ENCODE measurements at places on chromosomes 16 and 17.

DNA sequence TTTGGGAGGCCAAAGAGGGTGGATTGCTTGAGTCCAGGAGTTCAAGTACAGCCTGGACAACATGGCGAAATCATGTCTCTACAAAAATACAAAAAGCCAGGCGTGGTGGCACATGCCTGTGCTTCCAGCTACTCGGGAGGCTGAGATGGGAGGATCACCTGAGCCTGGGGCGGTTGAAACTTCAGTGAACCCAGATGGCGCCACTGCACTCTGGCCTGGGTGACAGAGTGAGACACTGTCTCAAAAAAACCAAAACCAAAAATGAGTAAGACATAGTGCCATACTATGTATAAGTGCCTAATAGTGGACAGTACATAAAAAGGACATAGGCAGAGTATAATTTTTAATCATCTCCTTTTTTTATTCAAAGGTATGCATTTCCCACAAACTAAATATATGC, 4.0 kb downstream of the CTC1 start:
- H3K36me3 ChIP-seq = peaks cover 28% of the 10 kb centered on the region
- H3K4me1 ChIP-seq = no peaks in the 10 kb centered on the region
- H3K4me3 ChIP-seq = no peak overlapping the region
- H3K27me3 ChIP-seq = no peaks in the 10 kb centered on the region
- DNase-seq = no peak

DNA sequence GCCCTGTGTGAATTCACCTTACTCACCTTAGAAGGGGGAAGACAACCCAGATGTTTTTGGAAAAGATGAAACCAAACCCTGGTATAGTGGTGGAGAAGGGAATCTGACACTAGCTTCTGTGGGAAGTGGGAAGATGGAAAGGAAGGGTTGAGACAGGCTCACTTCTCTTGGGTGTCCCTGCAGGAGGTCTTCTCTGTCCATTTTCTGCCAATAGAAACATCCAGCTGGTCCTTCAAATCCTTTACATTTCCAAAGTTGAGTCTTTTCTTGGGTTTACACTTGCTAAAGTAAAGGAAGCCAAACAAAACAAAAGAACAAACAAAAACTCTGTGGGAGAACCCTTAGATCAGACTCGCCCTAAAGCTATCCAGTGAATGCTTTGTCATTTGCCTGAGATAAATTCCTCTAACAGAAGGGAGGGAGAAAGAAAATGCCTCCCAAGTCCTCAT, 10.2 kb downstream of the HOXB1 start:
- H3K4me1 ChIP-seq = no peaks in the 10 kb centered on the region
- no peaks in the 10 kb centered on the region for H3K27me3 ChIP-seq
- DNase-seq = no peak
- no peak overlapping the region for H3K27ac ChIP-seq

DNA sequence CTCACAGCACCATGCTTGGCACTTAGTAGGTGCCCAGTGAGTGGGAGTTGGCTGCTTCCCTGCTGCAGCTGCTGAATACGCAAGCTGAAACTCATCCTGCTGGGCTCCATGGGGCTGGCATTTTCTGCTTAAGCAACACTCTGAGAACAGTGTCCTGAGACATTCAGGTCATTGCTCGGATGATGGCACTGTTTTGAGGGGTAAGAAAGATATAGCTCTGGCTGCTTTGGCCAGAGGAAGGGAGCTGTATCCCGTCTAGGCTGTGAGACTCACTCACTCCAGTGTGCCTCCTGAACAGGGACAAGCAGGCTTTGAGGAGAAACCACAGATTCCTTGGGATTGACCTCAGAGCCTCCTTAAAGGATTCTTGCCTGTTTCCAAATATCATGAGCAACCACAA, 120.5 kb downstream of the CLEC16A start:
- H3K36me3 ChIP-seq = no peaks in the 10 kb centered on the region
- DNase-seq = no peak
- no peaks in the 10 kb centered on the region for H3K27me3 ChIP-seq
- no peaks in the 10 kb centered on the region for H3K4me1 ChIP-seq
- no peak overlapping the region for H3K4me3 ChIP-seq

GRCh38 chr16:15041271-15042004, 14.4 kb downstream of the NTAN1 start:
- no peaks in the 10 kb centered on the region for H3K27me3 ChIP-seq
- H3K4me1 ChIP-seq = peaks cover 15% of the 10 kb centered on the region
- no peak for DNase-seq
- H3K27ac ChIP-seq = peak overlapping the region; percentile 66
- H3K36me3 ChIP-seq = peaks cover 60% of the 10 kb centered on the region

DNA sequence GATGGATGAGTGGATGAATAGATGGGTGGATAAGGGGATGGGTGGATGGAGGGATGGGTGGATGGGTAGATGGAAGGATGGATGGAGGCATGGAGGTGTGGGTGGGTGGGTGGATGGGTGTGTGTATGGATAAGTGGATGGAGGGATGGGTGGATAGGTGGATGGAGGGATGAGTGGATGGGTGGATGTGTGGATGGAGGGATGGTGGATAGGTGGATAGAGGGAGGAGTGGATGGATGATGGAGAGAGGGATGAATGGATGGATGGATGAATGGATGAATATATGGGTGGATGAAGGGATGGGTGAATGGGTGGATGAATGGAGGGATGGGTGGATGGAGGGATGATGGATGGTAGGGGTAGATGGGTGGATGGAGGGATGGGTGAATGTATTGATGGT, 27.5 kb upstream of the NPTX1 start:
- no peaks in the 10 kb centered on the region for H3K4me1 ChIP-seq
- no peaks in the 10 kb centered on the region for H3K36me3 ChIP-seq
- no peaks in the 10 kb centered on the region for H3K27me3 ChIP-seq
- H3K27ac ChIP-seq = no peak overlapping the region
- no peak for DNase-seq
- no peak overlapping the region for H3K4me3 ChIP-seq

- no peaks in the 10 kb centered on the region for H3K27me3 ChIP-seq
- DNase-seq = no peak
- H3K36me3 ChIP-seq = no peaks in the 10 kb centered on the region
Observed at GRCh38 chr17:12358477-12358876, 307.2 kb upstream of the MYOCD start.

GRCh38 chr17:35051183-35051578, 12.3 kb downstream of the RFFL start:
- peaks cover 28% of the 10 kb centered on the region for H3K4me1 ChIP-seq
- no peak overlapping the region for H3K4me3 ChIP-seq
- no peaks in the 10 kb centered on the region for H3K36me3 ChIP-seq
- no peak for DNase-seq
- H3K27me3 ChIP-seq = no peaks in the 10 kb centered on the region
- H3K27ac ChIP-seq = peak overlapping the region; percentile 9

DNA sequence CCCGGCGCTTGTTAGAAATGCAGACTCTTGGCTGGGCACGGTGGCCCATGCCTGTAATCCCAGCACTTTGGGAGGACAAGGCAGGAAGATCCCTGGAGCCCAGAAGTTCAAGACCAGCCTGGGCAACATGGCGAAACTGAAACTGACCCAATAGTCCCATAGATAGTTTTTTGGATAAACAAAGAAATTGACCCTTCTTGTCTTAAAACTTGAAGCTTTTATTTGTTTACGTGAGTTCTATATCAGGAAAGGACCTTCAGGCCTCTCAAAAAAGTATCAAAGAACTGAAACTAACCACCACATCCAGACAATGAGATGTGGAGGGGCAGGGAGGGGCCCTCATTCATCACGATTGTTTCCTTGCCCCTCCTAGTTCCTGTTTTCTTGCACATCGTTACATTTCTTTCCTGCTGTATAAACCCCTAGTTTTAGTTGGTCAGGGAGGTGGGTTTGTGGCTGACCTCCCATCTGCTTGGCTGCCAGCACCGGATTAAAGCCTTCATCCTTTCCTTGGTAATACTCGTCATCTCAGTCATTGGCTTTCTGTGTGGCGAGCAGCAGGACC, 29.9 kb upstream of the PRM1 start:
- no peaks in the 10 kb centered on the region for H3K36me3 ChIP-seq
- no peaks in the 10 kb centered on the region for H3K27me3 ChIP-seq

GRCh38 chr17:44832805-44833204, 2.7 kb upstream of the GJC1 start:
- H3K4me3 ChIP-seq = no peak overlapping the region

DNA sequence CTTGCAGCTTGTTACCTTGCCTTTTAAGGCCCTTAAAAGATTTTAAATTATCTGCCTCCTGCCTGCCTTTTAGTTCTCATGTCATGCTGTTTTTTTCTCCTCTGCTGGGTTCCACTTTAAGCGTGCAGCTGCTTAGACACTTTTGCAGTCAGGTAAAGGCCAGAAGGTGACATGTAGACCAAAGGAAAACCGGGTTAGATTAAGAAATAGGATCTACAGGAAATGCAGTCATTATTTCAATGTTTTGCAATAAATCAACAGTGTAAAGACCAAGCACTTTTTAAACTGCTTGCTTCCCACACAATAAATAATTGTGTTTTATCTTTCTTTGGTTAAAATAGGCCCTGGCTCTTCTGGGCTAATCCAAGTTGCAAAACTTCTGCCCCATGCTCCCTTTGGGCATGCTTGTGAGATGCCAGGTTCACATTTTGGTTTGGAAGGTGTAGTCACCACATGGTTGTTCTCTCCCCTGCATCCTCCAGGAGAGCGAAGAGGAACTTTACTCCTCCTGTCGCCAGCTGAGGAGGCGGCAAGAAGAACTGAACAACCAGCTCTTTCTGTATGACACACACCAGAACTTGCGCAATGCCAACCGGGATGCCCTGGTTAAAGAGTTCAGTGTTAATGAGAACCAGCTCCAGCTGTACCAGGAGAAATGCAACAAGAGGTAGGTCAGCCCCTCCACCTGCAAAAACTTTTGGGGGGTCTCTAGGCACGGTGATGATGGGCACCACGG, 54.9 kb downstream of the SDR42E1 start:
- DNase-seq = no peak
- no peaks in the 10 kb centered on the region for H3K4me1 ChIP-seq
- no peaks in the 10 kb centered on the region for H3K36me3 ChIP-seq
- H3K27ac ChIP-seq = no peak overlapping the region
- H3K27me3 ChIP-seq = no peaks in the 10 kb centered on the region

GRCh38 chr16:30351586-30352419, 3.3 kb downstream of the CD2BP2 start:
- no peak overlapping the region for H3K4me3 ChIP-seq
- no peak for DNase-seq
- H3K27me3 ChIP-seq = no peaks in the 10 kb centered on the region

GRCh38 chr17:867896-868489, 85.8 kb downstream of the MRM3 start:
- no peaks in the 10 kb centered on the region for H3K27me3 ChIP-seq
- no peak overlapping the region for H3K4me3 ChIP-seq
- H3K27ac ChIP-seq = peak overlapping the region; percentile 82
- H3K36me3 ChIP-seq = no peaks in the 10 kb centered on the region
- H3K4me1 ChIP-seq = peaks cover 61% of the 10 kb centered on the region
- no peak for DNase-seq

DNA sequence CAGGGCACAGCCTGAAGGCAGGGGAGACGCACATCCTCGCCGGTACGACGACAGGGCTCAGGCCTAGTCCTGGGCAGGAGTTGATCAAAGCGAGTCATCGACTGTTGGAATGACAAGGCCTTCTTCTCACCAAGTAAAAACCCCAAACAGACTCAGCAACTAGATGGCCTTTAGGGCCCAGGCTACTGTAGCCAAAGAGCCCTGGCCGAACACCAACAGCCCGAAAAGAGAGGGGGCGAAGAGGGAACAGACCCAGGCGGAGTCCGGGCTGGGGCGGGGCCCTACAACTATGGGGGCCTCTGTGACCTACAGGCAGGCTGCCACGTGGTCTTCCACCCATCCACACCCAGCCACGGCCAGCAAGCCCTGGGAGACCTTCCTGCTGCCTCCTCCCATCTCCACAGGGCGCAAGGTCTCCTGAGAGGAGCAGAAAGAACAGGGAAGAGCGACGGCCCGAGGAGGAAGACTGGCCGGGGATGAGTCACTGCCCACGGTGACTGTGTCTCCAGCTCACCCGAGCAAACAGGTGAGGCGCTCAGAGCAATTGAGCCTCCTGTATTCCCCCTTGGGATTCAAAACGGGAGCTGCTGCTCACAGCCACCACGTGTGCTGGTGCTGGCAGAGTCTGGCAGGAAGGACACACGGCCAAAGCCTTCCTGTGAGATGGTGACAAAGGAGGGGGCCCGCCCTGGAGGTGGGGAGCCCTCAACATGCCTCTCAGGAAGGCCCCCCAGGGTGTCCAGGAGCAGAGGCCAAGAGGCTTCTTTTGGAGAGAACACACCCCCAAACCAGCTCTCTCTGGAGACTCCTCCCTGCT, 17.7 kb downstream of the SLC16A3 start:
- peak overlapping the region; percentile 78 for H3K27ac ChIP-seq
- H3K4me1 ChIP-seq = peaks cover 62% of the 10 kb centered on the region
- H3K4me3 ChIP-seq = no peak overlapping the region
- H3K27me3 ChIP-seq = no peaks in the 10 kb centered on the region

DNA sequence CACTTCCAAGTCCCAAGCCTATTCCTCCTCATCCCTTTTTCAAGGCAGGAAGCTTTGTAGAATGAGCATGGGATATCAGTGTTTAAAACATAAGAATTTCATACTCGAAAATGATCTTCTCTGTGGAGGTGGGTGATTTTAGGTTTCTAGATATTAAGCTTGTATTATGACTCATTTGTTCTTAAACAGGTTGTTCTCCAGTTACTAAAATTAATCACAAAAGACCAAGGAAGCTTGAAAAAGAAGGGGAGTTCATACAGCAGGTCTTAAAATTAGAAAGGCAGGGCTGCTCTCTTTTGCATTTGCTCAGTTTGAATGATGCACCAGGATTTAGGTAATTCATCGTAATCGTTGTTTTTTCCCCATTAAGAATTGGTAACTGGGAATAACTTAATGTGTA, 208.7 kb downstream of the PRKCA start:
- no peak overlapping the region for H3K4me3 ChIP-seq
- no peak for DNase-seq
- peaks cover 24% of the 10 kb centered on the region for H3K4me1 ChIP-seq
- H3K36me3 ChIP-seq = no peaks in the 10 kb centered on the region
- no peak overlapping the region for H3K27ac ChIP-seq

GRCh38 chr17:80349751-80350150, 65.2 kb upstream of the ENDOV start:
- H3K27ac ChIP-seq = no peak overlapping the region
- no peaks in the 10 kb centered on the region for H3K4me1 ChIP-seq

GRCh38 chr17:602436-602835, 112.2 kb downstream of the VPS53 start:
- peaks cover 11% of the 10 kb centered on the region for H3K4me1 ChIP-seq
- DNase-seq = no peak
- H3K27me3 ChIP-seq = no peaks in the 10 kb centered on the region

GRCh38 chr16:12132290-12132689, 155.8 kb downstream of the SNX29 start:
- no peak overlapping the region for H3K27ac ChIP-seq
- no peaks in the 10 kb centered on the region for H3K27me3 ChIP-seq
- H3K4me1 ChIP-seq = no peaks in the 10 kb centered on the region
- no peak overlapping the region for H3K4me3 ChIP-seq
- H3K36me3 ChIP-seq = peaks cover 10% of the 10 kb centered on the region
- no peak for DNase-seq

- H3K4me3 ChIP-seq = no peak overlapping the region
- H3K36me3 ChIP-seq = no peaks in the 10 kb centered on the region
- H3K27me3 ChIP-seq = no peaks in the 10 kb centered on the region
- DNase-seq = no peak
- H3K4me1 ChIP-seq = no peaks in the 10 kb centered on the region
Observed at GRCh38 chr16:85767531-85767930, 16.6 kb upstream of the C16orf74 start.

GRCh38 chr17:21170809-21171208, 43.2 kb downstream of the TMEM11 start:
- DNase-seq = no peak
- H3K4me3 ChIP-seq = no peak overlapping the region
- peaks cover 15% of the 10 kb centered on the region for H3K36me3 ChIP-seq
- H3K4me1 ChIP-seq = peaks cover 21% of the 10 kb centered on the region
- no peak overlapping the region for H3K27ac ChIP-seq

- no peak for DNase-seq
- no peak overlapping the region for H3K4me3 ChIP-seq
- H3K36me3 ChIP-seq = no peaks in the 10 kb centered on the region
- H3K27me3 ChIP-seq = no peaks in the 10 kb centered on the region
Observed at GRCh38 chr17:12229335-12229734, 208.7 kb downstream of the MAP2K4 start.
